ENCODE measurements at places on chromosomes 7 and 10.

DNA sequence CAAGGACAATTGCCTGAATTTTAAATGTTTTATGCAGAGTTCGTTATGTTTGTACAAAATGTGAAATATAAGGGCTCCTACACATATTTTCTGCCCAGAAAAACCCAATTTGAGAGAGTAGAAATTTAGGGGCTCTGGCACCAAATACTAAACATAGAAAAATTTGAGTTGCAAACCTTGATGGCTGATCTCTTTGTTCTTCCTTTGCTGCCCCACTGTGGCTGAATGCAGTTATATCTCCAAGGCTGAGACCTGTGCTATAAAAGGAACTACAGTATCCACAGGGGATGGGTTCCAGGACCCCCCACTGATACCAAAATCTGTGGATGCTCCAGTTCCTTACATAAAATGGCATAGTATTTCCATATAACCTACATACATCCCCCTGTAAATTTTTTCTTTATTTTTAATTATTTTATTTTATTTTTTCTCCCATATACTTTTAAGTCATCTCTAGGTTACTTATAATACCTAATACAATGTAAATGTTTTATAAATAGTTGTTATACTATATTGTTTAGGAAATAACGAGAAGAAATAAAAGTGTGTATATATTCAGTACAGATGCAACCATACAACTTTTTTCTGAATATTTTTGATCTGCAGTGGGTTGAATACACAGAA, 22.5 kb downstream of the CFAP43 start:
- DNase-seq: peak; percentile 43

- no peak for DNase-seq
These were observed 57.1 kb downstream of the AMPH start for GRCh38 chr7:38574086-38574485.

- no peak for DNase-seq
These were observed 64.7 kb downstream of the POM121L12 start for GRCh38 chr7:53100091-53100490.

DNA sequence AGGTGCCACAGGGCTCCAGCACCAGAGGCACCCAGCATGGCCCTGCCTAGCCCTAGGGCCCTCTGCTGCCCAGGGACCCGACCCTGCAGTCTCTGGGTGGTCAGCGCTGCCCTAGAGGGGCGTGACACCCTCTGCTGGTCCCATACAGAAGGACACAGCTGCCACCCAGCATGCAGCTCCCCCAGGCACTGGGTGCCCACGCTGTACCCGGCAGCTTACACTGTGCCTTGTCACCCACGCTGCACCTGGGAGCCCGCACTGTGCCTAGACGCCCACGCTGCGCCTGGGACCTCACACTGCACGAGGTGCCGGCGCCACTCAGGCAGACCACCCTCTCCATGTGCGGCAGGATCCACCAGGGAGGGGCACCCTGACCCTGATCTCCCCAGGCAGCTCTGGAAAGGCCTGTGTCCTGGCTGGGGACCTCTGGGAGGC, 55.2 kb downstream of the PWWP2B start:
- peak; percentile 60 for DNase-seq

- no peak for DNase-seq
These were observed 118.4 kb downstream of the ABCA13 start for GRCh38 chr7:48289656-48290055.

- no peak for DNase-seq
These were observed 7.7 kb downstream of the CTBP2 start for GRCh38 chr10:125152450-125153368.

- DNase-seq: no peak
These were observed 239.3 kb upstream of the GRB10 start for GRCh38 chr7:51021906-51022570.

- peak; percentile 4 for DNase-seq
These were observed 133.8 kb upstream of the UNC5B start for GRCh38 chr10:71078454-71079145.

DNA sequence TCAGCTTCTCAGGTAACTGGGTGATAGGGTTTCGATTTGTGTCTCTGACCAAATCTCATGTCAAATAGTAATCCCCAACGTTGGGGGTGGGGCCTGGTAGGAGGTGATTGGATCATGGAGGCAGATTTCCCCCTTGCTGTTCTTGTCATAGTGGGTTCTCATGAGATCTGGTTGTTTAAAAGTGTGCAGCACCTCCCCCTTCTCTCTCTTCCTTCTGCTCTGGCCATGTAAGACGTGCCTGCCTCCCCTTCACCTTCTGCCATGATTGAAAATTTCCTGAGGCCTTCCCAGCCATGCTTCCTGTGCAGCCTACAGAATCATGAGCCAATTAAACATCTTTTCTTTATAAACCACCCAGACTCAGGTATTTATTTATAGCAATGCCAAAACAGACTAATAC, 21.9 kb upstream of the SMURF1 start:
- no peak for DNase-seq

GRCh38 chr7:51040787-51041186, 258.1 kb upstream of the GRB10 start:
- no peak for DNase-seq

GRCh38 chr7:158358926-158359645, 228.5 kb downstream of the PTPRN2 start:
- DNase-seq: no peak

DNA sequence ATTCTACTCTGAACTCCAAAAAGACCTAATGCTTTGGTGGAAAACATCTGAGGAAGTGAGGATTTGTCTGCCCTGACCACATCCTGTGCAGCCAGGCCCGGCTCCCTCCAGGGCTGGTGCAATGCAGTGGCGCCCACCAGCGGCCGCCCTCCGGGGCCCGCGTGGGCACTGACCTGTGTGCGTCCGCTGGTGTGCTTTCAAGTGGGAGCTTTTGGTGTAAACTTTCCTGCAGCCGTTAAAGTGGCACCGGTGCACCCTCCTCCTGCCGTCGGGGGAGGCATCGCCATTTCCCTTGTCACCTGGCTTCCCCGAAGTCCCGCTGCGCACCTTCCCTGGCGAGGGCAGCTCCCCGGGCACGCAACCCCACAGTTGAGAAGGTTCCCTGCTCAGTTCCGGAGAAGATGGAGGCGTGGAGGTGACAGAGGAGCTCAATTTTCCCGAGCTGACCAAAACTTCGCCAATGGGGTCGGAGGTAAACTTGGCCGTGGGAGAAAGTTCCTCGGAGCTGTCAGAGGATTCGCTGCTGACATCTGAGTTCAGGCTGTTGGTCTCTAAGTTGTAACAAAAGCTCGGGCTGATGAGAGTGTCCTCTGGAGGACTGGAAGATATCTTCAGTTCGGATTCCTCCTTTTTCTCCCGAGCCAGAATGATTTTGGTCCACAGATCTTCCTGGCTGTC, 3.4 kb downstream of the KLF6 start:
- DNase-seq: no peak

GRCh38 chr7:67762516-67762915, 765.9 kb downstream of the TYW1 start:
- DNase-seq: no peak

GRCh38 chr10:5775685-5776084, 37.5 kb downstream of the GDI2 start:
- peak; percentile 80 for DNase-seq

GRCh38 chr7:30312178-30312577, 27.8 kb downstream of the ZNRF2 start:
- DNase-seq: no peak

DNA sequence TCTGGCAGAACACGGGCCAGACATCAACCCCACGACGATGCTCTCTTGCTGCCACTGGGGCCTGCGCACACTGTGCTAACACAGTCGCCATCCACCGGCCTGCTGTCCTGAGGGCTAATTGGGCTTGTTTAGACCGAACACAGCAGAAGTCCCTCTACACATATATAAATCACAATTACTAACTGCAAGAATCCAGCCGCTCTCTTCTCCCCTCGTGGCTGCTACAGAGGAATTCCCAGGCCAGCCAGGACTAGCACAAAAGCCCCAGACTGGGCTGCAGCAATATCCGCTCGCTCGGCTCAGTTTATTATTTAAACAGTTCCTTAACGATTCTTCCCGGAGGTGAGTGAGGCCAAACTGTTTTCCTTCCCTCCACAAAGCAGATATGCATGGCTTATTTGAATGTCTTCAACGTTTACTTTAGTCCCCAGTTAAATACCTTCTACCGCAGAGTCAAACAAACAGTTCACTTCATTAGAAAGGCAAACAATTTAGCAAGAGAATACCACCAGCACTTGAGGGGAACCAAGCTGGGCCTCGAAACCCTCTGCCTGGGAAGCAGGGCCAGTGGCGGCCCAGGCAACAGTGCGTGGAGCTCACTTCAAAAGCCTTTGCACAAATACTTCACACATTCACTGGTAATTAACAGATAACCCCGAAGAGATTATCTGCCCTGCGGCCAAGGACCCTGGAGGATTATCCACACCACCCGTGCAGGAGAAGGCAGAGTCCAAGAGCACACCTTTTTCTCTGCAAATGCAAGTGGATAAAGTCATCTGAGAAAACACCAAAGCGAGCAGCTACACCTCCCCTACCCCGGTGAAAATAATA, 145.3 kb downstream of the GLI3 start:
- DNase-seq: no peak

DNA sequence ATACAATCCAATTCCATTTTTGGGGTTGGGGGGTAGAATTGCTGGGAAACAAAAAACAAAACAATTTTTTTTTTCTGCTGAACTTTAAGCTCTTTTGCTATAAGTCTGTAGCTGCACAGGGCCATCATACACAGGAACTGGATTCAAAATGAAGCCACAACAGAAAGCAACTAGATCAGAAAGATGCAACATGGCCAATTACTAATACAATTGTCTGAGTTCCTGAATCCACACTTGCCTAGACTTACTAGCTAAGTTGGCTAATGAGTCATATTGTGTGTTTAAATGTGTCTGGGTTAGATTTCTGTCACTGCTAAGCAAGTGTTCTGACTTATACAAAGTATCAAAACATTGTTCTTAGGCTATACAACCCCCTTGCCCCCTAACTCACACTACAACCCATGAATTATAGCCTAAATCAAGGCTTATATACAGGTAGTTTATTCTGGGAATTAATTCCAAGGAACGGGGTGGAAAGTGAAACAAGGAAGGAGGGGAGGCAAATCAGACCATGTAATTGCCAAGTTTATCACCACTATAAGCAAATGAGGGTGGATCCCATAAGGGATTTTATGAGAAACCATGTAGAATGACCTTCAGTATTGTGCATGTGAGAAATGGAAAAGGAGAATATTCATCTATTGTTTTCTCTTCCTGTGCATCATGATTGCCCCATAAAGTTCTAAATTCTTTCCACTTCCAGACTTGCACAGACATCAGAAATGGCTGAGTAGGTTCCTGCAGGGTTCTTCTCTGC, 337.9 kb upstream of the SORCS1 start:
- no peak for DNase-seq

DNA sequence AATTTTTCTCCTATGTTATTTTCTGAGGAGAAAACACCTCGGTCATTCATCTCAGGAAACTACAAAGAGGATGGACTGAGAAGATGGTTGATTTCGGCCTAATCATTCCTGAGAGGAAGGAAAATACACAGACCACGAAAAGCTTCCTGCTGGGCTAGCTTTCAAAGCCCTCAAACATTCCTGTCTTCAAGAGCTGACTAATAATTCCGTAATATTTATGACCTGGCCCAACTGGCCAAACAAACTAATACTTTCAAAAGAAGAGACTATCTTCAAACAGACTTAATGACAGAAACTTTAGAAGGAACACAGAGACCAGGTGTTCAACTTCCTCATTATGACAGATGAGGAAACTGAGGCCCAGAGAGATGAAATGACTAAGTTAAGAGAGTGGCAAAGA, 215.1 kb upstream of the FRMD4A start:
- DNase-seq: no peak

DNA sequence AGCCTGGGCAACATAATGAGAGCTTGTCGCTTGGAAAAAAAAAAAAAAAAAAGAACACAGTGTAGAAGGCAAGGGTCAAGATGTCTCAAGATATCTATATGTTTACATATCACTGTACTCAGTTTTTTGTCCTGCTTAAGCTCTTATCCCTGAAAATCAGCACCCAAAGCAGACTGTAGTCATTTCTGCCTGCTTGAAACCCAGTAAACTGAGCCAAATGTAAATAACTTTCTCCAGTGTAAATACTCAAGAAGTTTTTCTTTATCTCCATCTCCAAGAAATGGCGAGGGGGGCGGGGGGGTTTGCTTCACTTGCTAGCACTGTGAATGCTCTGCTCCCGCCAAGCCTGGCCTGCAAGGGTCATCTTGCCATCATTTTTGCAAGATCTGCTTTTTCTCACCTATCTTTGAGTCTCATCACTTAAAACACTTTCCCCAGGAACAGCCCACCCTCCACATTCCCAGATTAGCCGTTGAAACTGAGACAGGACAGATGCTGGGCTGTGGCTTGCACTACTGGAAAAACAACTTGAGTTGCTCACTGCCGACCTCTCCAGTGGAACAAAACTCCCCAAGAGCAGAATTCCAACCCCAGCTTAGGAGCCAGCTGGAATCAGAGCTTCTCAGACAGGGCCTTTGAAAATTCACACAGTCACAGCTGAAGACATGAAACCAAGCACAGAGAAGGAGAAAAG, 54.6 kb downstream of the AFAP1L2 start:
- DNase-seq: no peak

- no peak for DNase-seq
These were observed 654.2 kb downstream of the REEP3 start for GRCh38 chr10:64175271-64175962.

GRCh38 chr10:642186-642890, 47.1 kb downstream of the DIP2C start:
- DNase-seq: no peak

DNA sequence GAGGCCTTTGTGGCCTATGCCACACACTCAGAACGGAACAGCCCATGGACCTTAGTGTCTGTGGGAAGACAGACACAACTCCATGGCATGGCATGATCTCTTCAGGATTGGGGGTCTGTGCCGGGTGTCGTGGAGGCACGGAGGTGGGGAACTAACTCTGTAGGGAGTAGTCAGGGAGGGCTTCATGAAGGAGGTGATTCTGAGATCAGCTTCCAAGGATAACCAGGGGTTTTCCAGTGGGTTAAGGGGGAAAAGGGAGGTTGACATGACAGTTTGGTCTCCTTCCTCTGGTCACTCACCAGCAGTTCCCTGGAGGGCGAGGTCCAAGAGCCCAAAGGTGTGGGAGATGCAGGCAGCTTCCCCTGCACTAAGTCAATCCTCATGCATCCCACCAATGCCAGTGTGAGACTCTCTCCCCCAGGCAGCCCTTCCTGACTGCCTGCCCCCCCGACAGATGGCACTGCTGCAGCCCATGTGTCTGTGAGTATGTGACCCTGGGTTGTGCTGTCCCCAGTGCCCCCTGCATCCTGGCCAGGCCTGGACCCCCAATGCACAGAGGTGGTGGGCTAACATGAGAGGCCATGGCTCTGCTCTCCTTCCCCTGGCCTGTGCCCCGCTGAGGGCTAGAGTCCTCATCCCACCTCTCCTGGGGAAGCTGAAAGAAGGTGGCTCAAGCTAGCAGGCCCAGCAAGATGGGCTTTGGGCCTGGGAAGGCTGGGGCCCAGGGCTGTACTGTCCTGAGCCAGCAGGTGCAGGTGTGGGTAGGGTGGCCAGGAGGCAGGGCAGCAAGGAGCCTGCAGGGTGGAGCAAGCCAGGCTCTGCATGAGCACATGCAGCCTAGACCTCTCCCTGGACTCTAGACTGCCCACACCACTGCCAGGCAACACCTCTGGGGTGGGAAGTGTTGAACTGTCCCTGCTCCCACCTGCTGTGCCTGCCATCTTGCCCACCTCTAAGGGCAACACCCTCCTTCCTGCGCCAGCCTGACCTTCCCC, 39.7 kb downstream of the RASGEF1A start:
- DNase-seq: peak; percentile 9

Measured in activated CD8-positive, alpha-beta memory T cell treated with anti-CD3 and anti-CD28 coated beads, Interleukin-2, amount 50 U/mL, for 4 hours (primary cell).